ENCODE measurements at places on chromosomes 5 and 9.

- DNase-seq: no peak
These were observed 88.0 kb downstream of the SLC44A1 start for GRCh38 chr9:105332471-105332870.

- no peak for DNase-seq
These were observed 175.6 kb downstream of the IRX2 start for GRCh38 chr5:2575871-2576270.

- no peak for DNase-seq
These were observed 59.7 kb downstream of the ABCA1 start for GRCh38 chr9:104868303-104868686.

- DNase-seq: no peak
These were observed 4.8 kb upstream of the DPM2 start for GRCh38 chr9:127942216-127943010.

DNA sequence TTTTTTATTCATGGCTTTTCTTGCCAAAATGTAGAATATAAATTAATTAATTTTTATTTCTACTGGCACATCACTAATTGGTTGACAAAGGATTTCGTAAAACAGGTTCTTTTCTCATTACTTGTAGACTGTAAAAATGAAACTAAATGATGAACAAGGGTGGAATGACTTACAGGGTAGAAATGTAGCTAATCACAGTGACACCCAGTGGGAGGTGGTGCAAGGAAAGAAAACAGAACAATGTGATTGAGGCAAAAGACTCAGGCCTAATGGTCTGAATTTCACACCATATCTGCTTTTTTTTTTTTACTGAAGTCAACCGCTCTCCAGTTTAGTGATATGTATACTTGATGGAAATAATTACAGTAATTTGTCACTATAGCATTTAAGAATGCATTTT lies 28.9 kb downstream of the GABRG2 start:
- no peak for DNase-seq

- no peak for DNase-seq
These were observed 497.6 kb downstream of the IRX1 start for GRCh38 chr5:4093236-4093635.

- no peak for DNase-seq
These were observed 146.8 kb downstream of the ATPSCKMT start for GRCh38 chr5:10102706-10103497.

- DNase-seq: no peak
These were observed 59.3 kb downstream of the OSTF1 start for GRCh38 chr9:75147638-75148037.

DNA sequence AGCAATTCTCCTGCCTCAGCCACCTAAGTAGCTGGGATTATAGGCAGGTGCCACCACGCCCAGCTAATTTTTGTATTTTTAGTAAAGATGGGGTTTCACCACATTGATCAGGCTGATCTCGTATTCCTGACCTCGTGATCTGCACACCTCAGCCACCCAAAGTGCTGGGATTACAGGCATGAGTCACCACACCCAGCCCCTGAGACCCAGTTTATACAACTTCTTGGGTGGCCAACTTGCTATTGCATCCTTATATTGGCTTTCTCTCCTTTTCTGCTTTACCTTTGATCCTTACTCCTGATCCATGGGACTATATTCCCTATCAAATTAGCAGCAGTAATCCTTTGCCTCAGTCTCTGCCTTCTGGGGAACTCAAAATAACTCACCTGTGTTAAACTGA lies 659.1 kb downstream of the PRELID2 start:
- no peak for DNase-seq

DNA sequence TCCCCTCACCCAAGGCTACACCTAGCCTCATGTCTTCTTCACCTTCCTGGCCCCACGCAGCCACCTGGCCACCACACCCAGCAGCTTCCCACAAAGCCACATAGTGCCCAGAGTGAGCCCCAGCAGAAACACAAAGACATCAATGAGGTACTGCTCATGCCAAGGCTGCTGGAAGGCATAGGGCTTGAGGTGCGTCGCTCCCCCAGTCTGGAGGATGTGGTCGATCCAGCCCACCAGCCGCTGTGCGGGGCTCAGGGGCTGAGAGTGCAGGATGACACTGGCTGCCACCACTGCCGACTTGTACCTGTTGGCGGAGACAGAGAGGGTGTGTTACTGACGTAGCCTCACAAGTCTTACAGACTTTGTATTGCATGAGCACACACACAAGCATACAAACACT lies 15.8 kb upstream of the CAPSL start:
- no peak for DNase-seq

GRCh38 chr9:99197987-99198386 lies 23.8 kb downstream of the ALG2 start:
- DNase-seq: no peak

DNA sequence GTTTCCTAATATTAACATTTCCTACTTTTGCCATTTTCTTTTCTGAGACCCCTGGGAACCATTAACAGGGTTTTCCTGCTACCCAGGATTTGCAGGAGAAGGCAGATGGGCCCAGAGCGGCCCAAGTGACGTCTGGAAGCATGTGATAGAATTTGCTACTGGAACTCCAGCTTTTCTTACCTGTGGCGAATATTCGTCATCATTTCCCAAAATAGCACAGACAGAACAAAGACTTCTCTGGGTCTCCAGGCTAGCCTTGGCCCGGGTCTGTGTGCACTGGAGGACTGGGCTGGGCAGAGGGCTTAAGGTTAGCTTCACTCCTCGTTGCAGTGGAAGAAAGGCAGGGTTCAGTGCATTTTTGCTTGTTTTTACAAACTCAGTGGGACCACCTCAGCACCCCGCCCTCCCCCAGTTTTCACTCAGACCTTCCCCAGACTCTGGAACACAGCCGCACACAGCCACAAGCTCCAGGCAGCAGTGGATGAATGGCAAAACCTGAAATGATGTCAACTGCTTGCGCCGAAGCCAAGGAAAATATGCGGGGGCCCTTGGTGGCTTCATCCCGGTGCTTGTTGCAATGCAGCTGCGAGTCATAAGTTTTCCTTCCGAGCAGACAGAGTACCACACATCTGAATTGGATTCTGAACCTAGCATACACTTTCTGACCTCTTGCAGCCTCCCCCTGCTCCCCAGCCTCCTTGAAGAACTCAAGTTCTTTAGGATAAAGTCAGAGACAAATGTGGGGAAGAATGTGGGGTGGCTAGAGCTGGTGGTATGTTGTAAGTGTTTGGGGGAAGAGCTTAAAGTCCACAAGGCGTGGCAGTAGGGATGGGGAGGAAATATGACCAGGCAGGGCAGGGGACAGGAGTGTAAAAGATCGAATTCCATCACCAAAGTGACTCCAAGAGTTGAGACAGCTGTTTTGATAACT lies 586.0 kb downstream of the CCDC171 start:
- DNase-seq: no peak

GRCh38 chr9:1604942-1605560 lies 410.1 kb upstream of the SMARCA2 start:
- DNase-seq: no peak

DNA sequence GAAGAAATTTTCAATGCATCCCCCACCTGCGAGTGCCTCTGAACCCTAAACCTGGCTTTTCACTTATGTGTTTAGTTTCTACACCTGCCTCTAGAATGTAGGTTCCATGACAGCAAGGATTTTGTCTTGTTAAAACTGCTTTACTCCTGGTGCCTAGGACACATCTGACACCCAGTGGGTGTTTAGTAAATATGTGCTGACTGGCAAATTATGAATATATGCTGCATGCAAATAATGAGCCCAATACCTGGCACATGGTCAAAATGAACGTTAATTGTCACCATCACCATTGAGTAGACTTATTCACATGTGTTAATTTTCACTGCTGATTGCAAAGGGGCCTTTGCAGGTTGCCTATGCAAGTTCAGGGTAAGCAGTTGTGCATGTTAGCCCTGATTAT lies 249.9 kb upstream of the WWC1 start:
- DNase-seq: no peak

DNA sequence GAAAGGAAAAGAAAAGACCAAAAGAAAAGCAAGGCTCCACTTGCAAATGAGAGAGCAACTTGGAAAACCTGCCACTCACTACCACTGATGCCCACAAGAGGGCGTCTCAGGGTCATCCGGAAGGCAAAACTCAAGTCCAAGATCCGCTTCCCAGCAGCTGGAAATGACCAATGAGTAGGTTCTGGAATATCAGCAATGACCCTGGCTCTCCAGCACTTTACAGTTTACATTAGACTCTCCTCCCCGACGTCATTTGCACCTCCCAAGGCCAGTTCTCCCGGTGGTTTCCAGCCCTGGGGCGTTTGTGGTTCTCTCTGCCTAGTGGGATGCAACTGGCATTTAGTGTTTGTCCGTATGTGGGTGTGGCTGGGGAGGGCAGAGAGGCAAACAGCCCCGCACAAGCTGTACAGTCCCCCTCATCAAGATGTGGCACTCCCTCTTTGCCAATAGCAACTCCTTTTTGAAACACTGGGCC lies 193.8 kb upstream of the ZNF618 start:
- DNase-seq: peak; percentile 2

DNA sequence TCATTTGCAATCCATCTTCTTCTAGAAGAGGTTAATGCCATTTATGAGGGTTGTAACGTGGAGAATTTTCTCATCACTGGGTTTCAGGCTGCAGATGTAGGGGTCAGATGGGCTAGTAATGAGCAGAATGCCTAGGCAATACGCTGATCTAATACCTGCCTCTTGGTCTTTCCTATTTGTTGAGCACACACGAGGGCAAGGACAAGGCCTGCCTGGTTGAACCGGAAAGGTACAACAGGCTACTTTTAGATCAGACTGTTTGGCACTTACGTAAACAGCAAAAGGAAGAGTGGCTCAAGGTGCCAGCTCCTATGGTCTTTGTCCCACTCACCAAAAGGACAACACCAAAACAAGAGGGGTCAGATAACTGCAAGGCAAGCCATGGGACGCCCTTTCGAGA lies 24.0 kb upstream of the GNE start:
- no peak for DNase-seq

DNA sequence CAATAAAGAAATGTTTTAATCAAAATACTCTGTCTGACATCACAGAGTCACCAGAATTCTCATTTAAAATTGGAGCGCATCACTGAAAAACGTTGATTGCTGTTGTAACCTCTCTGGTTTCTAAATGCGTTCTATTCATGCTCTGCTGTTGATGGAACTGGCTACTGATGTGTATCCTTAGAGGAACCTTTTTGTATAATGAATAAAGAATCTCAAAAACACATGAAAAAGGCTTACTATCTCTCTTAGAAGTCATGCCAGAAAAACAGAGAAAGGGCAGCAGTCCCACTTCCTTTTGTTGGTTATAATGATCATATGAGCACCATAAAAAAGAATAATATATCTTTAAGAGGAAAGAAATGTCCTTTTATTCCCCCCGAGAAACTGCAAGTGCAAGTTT lies 615.5 kb downstream of the TLE1 start:
- no peak for DNase-seq

DNA sequence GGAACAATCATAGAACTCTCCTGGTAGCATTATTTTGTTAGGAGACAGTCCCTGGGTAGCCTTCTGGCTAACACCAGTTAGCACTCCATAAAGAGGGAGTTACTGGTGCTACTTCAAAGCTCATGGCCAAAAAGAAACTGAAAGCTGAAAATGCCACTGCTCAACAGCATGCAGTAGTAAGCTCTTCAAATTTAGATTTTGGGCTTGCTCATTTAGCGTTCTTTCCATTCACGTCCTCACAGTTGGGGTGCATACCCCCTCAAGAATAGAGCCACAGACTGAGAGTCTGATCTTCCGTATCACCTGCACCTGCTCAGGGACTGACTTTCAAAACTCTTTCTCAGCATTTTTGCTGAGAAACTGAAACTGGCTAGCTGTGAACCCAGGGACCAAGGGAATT lies 24.7 kb downstream of the NTRK2 start:
- no peak for DNase-seq

DNA sequence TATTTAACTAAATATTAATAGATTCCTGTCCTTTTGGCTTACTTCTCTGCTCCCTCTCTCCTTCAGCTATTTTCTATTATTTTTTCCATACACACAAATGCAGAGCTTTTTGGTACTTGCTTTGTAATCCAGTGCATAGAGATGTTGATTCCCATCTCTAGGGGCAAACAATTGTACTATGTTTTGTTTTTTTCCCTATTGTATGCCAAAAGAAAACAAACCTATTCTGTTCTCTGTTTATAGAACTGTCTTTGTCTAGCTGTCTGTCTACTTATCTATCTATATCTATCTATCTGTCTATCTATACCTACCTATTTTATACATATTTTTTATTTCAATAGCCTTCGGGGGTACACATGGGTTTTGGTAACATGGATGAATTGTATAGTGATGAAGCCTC lies 121.6 kb upstream of the LIFR start:
- no peak for DNase-seq

DNA sequence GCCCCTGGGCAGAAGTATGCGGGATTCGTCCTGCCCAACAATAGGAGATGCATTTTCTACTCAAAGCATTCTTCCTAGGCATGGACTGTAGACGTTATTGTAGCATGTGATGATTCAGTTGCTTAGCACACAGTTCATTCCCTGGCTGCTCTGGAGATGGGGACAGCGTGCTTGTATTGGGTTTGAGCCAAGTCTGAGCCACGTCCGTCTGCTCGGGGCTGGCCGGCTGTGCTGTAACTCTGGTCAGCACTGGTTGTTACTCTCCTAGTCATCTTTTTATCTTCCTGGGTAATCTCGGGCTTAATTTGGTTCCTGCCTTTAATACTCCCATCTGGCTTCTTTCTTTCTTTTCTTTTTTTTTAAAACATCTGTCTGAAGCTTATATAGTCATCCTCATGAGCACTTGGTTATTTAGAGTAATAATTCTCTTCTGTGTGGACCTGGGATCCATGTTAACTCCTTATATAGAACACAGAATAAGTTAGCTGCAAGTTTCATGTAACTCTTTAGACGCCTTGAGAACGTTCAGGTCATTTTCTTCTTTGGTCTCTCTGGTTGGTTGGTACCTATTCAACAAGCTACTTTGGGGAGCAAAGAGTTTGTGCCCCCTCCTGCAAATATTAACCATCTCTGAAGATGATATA lies 118.8 kb upstream of the RPS23 start:
- no peak for DNase-seq

GRCh38 chr5:158718738-158719505 lies 380.8 kb downstream of the EBF1 start:
- no peak for DNase-seq

DNA sequence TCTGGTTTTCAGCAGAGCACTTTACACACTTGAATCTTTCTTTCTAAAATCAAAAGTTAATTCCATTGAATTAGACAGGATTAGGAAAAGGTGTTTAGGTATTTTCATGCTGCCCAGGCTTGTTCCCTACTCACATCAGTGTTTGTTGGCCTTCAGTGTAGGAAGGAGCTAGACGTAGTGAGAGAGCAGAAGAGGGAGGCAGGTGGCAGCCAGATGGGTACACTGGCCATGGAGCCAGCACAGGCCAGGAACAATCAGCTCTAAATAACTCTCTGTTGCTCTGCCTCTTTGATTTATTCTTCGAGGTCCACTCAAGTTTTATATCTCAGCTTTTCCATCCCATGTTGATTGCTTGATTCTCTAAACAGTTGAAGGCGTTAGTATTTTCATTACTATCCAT lies 529.6 kb downstream of the PSAT1 start:
- no peak for DNase-seq

DNA sequence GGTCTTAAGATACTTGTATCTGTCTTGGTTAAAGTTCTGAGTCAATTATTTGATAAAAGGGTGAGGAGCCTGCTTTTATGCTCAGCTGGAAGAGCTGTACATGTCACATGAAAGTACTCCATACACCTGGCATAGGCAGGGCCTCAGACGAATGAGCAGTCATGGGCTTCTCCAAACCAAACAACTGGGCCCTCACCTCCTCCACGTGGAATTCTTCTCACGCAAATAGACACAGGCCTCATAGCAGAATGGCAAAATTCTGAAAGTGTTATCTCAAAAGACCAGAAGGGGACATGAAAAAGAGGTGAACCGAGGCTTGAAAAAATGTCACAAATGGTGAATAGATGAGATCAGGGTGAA lies 48.6 kb downstream of the FAM240B start:
- no peak for DNase-seq

- DNase-seq: no peak
These were observed 246.4 kb downstream of the SMARCA2 start for GRCh38 chr9:2261421-2262103.
